Nephron progenitor cell (in vitro differentiated cells): ENCODE measurements at places on chromosomes 13 and 19.

DNA sequence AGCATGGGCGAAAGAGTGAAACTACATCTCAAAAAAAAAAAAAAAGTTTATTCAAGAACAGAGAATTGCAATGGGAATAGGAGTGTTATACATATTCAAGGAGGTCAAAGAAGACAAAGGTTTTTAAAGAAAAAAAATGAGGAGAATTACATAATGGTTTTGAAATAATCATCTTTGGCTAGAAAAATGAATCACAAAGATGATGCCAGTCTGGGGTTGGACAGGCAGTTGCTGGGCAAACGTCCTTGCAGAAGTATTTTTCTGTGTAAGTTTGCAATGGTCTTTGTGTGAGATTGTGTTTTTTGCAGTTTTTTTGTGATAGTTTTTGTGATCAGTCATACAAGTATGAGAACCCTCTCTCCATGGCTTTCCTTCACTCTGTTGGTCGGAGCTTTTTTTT is 23.7 kb downstream of the LYPD3 start:
- H3K27ac ChIP-seq, result no peak overlapping the region
- H3K27me3 ChIP-seq, result peaks cover 22% of the 10 kb centered on the region
- H3K36me3 ChIP-seq, result no peaks in the 10 kb centered on the region
- H3K4me3 ChIP-seq, result no peak overlapping the region
- peaks cover under 1% of the 10 kb centered on the region for H3K4me1 ChIP-seq

- no peak overlapping the region for H3K4me3 ChIP-seq
- peaks cover 7% of the 10 kb centered on the region for H3K27me3 ChIP-seq
- H3K4me1 ChIP-seq, result peaks cover 26% of the 10 kb centered on the region
- DNase-seq, result no peak
Measured at GRCh38 chr13:20482275-20482761, 43.3 kb downstream of the CRYL1 start.

GRCh38 chr13:23842406-23842805 is 46.8 kb downstream of the MIPEP start:
- peaks cover 11% of the 10 kb centered on the region for H3K36me3 ChIP-seq
- H3K27ac ChIP-seq, result peak overlapping the region; percentile 17
- no peaks in the 10 kb centered on the region for H3K27me3 ChIP-seq
- H3K4me3 ChIP-seq, result no peak overlapping the region
- no peak for DNase-seq

- peaks cover 42% of the 10 kb centered on the region for H3K4me1 ChIP-seq
- DNase-seq, result no peak
- H3K4me3 ChIP-seq, result peak overlapping the region; percentile 26
- no peaks in the 10 kb centered on the region for H3K27me3 ChIP-seq
- no peak overlapping the region for H3K27ac ChIP-seq
Measured at GRCh38 chr13:39040206-39040605, 1.9 kb downstream of the NHLRC3 start.

- peak overlapping the region; percentile 97 for H3K27ac ChIP-seq
- H3K4me1 ChIP-seq, result peaks cover 69% of the 10 kb centered on the region
- no peak for DNase-seq
- no peak overlapping the region for H3K4me3 ChIP-seq
- no peaks in the 10 kb centered on the region for H3K27me3 ChIP-seq
Measured at GRCh38 chr13:91144054-91144453, 203.4 kb upstream of the MIR17HG start.

- peaks cover 5% of the 10 kb centered on the region for H3K36me3 ChIP-seq
- H3K27ac ChIP-seq, result no peak overlapping the region
- no peaks in the 10 kb centered on the region for H3K27me3 ChIP-seq
- H3K4me1 ChIP-seq, result peaks cover 8% of the 10 kb centered on the region
- H3K4me3 ChIP-seq, result no peak overlapping the region
- no peak for DNase-seq
Measured at GRCh38 chr19:3617463-3617862, 9.1 kb downstream of the CACTIN start.

GRCh38 chr13:34862311-34862710 is 79.8 kb upstream of the NBEA start:
- H3K4me3 ChIP-seq, result no peak overlapping the region
- no peaks in the 10 kb centered on the region for H3K36me3 ChIP-seq
- DNase-seq, result no peak
- H3K27ac ChIP-seq, result no peak overlapping the region

DNA sequence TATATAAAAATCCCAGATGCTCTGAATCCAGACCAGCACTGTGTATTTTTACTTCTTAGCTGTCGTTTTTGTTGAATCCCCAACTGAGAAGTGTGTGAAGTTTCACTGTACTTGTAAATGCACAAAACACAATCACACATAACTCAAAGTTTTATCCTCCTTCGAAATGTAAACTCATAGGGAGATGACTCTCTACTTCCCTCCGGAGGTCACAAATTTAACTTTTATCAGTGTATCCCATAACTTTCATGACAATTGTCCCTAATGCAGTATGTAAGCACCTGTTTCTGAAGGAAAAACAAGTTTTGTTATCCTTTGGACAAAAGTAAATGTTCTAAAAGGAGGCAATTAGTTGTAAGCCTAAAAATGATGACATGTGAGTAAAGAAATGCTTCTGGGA is 665.0 kb upstream of the SLITRK6 start:
- DNase-seq, result no peak
- H3K4me1 ChIP-seq, result no peaks in the 10 kb centered on the region
- no peaks in the 10 kb centered on the region for H3K27me3 ChIP-seq
- no peaks in the 10 kb centered on the region for H3K36me3 ChIP-seq
- no peak overlapping the region for H3K27ac ChIP-seq

GRCh38 chr13:34577051-34577450 is 365.0 kb upstream of the NBEA start:
- no peak for DNase-seq
- no peaks in the 10 kb centered on the region for H3K4me1 ChIP-seq
- H3K27me3 ChIP-seq, result no peaks in the 10 kb centered on the region

- no peaks in the 10 kb centered on the region for H3K27me3 ChIP-seq
- DNase-seq, result no peak
- peaks cover 11% of the 10 kb centered on the region for H3K4me1 ChIP-seq
- H3K4me3 ChIP-seq, result no peak overlapping the region
- H3K36me3 ChIP-seq, result no peaks in the 10 kb centered on the region
Measured at GRCh38 chr13:68261105-68261504, 1031.0 kb upstream of the PCDH9 start.

DNA sequence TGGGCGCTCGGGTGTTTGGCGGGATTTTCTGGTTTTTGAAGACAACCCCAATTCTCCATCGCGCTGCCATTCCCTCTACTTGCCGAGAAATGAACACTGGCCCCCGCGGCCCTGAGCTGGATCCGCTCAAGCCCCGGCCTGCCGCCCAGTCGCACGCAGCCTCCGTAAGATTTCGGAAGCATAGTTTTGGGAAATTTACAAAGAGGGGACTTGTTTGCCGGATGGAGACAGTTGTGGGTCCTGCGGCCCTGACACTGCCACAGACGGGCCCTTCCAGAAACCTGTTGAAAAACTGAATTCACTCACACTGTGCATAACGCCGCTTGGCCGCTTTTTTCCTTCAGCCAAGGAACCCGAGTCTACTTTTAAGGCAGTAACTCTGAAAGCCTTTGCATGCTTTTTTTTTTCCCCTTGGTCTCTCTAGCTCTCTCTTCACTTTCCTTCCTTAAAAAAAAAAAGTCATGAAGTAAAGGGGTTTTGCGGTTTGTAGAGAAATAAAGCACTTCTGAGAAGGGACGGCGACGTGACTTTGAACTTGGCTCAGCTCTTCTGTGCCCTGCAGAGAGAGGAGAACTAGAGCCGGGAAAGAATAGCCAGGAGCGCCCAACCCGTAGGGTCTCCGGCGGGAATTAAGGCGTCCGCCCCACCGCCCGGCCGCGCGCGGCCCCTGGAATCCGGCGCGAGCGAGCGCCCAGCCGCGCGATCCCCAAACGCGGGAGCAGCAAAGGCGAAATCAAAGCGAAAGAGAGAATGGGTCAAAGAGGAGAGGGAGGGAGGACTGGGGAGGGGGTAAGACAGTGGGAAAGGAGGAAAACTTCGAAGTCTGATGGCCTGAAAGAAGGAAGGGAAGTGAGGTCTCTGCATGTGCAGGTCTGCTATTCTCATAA is 3.4 kb upstream of the ZIC2 start:
- peaks cover 78% of the 10 kb centered on the region for H3K27me3 ChIP-seq
- H3K4me1 ChIP-seq, result peaks cover 37% of the 10 kb centered on the region
- no peak overlapping the region for H3K27ac ChIP-seq
- peak overlapping the region; percentile 74 for H3K4me3 ChIP-seq
- DNase-seq, result no peak

DNA sequence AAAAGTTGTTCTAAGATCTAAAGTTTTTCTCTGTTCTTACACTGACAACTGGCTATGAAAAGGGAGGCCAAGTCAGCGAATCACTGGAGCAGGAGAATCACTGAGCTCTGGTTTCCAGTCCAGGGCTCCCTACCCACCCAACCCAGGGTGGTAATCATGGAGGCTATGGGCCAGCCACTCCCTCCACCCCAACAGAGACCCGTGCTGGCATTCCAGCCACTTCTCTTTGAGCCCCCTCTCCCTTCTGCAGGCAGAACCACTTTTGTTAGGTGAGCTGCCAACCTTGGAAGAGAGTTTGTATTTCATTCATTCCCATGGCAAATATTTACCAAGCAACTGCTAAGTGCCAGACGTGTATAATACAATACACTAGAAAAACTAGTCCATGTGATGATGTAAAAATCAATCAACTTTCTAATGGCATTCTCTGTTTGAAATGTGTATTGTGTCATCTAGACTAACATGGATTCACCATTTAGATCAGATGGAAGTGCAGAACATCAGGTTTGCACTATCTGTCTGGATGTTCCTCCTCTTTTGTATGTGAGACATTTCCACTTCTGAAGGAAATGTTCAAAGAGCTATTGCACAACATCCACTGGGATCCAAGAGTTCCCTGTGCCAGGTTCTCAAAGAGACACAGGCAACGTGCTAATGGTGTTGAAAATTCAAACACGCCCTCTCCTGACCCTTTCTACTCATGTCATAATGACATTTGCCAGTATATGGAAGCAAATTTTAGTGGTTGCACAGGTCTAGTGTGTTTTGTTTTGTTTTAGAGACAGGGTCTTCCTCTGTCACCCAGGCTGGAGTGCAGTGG is 5.3 kb downstream of the MLNR start:
- H3K27me3 ChIP-seq, result peaks cover 61% of the 10 kb centered on the region
- no peak overlapping the region for H3K4me3 ChIP-seq
- DNase-seq, result no peak
- H3K4me1 ChIP-seq, result peaks cover 13% of the 10 kb centered on the region

DNA sequence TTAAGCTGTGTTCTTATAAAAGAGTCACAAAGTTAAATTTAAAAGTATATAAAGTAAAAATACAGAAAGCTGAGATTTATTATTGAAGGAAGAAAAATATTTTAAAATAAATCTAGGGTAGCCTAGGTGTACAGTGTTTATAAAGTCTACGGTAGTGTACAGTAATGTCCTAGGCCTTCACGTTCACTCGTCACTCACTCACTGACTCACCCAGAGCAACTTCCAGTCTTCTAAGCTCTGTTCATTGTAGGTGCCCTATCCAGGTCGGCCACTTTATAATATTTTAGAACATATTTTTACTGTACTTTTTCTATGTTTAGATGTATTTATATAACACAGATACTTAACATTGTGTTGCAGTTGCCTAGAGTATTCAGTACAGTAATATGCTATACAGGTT is 47.4 kb downstream of the NDFIP2 start:
- no peak overlapping the region for H3K4me3 ChIP-seq
- peaks cover 14% of the 10 kb centered on the region for H3K4me1 ChIP-seq
- H3K27me3 ChIP-seq, result no peaks in the 10 kb centered on the region
- peaks cover 8% of the 10 kb centered on the region for H3K36me3 ChIP-seq
- H3K27ac ChIP-seq, result no peak overlapping the region
- DNase-seq, result no peak

DNA sequence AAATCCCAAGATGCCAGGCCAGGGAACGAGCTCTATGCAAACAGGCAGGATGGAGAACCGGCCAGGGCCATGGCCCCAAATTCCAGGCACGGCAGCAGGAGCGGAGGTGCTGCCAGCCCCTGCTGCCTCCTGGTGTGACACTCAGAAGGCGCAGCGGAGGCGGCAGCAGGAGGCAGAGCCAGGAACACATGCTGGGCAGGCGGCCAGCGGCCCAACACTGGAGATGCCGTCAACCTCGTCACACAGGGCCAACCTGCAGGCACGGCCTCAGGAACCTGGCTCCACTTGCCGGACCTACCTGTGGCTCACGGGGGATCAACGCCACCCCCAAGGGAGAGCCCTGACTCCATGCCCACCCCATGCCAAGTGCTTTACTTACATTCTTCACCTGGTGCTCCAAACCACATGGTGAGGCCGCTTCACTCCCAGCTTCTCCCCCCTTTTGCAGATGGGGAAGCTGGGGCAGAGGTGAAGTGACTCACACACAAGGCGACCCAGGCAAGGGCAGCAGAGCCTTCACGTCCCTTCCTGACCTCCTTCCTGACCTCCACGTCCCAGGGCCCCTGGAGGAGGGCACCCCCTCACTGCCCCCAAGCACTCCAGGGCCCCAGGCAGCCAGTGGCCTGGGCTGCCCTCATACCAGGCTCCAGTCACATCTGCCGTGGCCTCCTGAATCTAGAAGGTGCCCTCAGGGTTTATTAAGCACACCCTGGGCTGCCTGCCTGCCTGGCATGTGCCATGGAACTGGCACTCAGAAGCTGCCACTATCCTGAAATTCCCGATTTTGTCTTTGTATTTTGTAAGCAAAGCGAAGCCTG is 43.5 kb downstream of the GGACT start:
- H3K4me3 ChIP-seq, result no peak overlapping the region
- DNase-seq, result no peak
- peak overlapping the region; percentile 35 for H3K27ac ChIP-seq
- peaks cover 7% of the 10 kb centered on the region for H3K36me3 ChIP-seq
- H3K27me3 ChIP-seq, result peaks cover 3% of the 10 kb centered on the region
- H3K4me1 ChIP-seq, result peaks cover 54% of the 10 kb centered on the region

DNA sequence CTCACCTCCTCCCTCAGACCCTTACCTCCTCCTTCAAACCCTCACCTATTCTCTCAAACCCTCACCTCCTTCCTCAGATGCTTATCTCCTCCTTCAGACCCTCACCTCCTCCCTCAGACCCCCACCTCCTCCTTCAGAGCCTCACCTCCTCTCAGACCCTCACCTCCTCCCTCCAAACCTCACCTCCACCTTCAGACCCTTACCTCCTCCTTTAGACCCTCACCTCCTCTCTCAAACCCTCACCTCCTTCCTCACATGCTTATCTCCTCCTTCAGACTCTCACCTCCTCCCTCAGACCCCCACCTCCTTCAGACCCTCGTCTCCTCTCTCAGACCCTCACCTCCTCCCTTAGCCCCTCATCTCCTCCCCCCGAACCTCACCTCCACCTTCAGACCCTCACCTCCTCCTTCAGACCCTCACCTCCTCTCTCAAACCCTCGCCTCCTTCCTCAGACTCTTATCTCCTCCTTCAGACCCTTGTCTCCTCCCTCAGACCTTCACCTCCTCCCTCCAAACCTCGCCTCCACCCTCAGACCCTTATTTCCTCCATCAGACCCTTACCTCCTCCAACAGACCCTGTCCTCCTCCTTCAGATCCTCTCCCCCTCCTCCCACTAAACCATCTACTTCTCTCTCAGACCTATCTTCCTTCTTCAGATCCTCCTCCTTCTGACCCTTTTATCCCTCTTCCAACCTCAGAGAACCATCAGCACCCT is 2.5 kb upstream of the BCL3 start:
- H3K36me3 ChIP-seq, result no peaks in the 10 kb centered on the region
- no peak overlapping the region for H3K27ac ChIP-seq
- peaks cover 64% of the 10 kb centered on the region for H3K27me3 ChIP-seq
- no peak for DNase-seq
- H3K4me3 ChIP-seq, result peak overlapping the region; percentile 54

- H3K27ac ChIP-seq, result peak overlapping the region; percentile 59
- no peak overlapping the region for H3K4me3 ChIP-seq
- H3K27me3 ChIP-seq, result peaks cover 2% of the 10 kb centered on the region
- peaks cover 57% of the 10 kb centered on the region for H3K36me3 ChIP-seq
Measured at GRCh38 chr13:98158172-98158899, 15.4 kb downstream of the FARP1 start.
